ENCODE measurements at places on chromosomes 16 and 17.

GRCh38 chr16:23857881-23858269 lies 22.1 kb downstream of the PRKCB start:
- no peak for DNase-seq

DNA sequence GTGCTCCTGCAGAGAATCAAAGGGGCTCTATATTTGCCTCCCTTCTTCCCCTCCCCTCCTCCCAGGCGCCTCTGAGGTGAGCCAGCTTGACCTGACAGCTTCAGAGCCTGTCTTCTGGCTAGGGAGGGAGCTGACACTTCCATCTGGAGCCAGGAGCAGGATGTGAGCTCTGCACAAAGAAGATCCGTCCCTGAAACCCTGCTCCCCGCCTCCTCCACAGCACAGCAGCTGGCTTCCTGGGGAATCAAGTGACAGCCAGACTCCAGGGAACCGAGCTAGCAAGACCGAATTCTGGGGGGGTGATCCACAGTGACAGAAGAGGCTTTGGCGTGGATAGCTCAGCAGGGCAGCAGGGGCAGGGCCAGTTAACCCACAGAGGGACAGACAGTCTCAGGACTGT lies 37.2 kb downstream of the CCDC182 start:
- no peak for DNase-seq

DNA sequence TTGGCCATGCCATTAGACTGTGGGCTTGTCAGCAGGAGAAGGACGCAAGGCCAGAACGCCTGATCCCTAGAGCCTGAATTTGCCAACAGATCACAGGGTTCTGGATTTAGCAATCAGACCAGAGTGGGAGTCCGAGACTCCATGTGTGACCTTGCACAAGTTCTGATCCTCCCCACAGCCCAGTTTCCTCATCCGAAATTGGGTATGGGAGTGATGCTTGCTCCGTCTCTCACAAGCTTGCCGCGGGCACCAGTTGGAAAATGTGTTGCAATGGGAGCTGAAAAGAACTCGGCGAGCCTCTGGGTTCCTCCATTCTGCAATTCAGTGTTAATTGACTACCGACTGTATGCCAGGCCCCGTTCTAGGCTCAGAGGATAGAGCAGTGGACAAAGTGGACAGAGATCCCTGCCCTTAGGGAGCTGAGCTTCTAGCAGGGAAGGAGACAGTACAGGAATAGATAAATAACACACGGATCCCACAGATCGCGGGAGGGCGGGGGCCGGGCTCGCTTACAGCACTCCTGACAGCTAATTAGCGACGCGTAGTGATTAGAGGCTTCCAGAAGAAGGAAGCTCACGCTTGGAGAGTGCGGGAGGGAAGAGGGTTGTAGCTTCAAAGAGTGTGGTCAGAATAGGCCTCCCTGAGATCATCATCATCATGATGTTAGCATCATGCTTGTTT lies 150.4 kb upstream of the CIBAR2 start:
- DNase-seq, result no peak

GRCh38 chr16:30830072-30830417 lies 43.0 kb upstream of the ZNF629 start:
- no peak for DNase-seq

DNA sequence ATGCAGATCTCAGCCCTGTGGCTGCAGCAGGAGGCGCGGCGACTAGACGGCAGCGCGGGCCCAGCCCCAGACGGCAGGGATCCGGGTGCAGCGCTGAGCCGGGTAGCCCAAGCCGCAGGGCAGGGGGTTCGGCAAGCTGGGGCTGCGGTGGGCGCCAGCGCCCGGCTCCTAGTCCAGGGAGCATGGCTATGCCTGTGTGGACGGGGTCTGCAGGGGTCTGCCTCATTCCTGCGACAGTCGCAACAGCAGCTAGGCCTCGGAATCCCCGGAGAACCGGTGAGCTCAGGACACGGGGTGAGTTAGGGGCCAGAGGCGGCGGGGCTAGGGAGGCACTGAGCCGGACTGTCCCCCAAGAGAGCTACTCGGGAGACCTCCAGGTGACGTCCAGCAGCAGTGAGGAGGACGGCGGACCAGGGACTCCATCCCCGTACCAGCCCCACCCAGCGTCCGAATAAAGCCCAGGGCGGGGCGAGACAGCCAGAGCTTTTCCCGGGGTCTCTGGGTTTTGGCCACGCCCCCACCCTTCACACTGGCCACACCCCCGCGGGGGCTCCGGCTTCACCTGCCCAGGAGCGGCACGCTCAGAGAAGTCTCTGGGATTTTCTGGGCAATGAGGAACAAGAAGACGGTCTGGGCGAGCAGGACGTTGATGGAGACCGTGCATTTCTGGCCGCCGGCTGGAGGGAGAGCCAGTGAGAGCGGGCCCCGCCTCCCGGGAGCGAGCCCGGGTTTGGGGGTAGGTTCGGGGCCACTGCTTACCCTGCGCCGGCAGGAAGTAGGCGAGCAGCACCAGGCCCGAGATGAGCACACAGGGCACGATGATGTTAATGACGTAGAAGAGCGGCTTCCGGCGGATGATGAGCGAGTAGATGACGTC lies 1.1 kb downstream of the C17orf107 start:
- peak; percentile 63 for DNase-seq

DNA sequence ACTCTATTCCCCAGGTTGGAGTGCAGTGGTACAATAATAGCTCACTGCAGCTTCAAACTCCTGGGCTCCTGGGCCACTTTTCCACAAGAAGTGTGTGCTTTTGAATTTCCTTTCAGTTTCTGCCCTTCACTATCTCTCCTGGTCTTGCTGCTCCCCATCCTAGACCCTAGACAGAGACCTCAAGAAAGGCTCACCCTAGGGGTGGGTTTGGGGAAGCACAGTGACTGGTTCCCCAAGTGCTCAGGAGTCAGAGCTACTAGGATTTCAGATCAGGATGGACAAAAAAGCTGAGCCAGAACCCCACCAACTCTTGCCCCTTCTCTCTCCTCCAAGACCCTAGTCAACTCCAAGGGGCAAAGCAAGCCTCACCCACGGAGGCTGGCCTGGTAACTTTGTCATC lies 1.6 kb upstream of the SEBOX start:
- no peak for DNase-seq

DNA sequence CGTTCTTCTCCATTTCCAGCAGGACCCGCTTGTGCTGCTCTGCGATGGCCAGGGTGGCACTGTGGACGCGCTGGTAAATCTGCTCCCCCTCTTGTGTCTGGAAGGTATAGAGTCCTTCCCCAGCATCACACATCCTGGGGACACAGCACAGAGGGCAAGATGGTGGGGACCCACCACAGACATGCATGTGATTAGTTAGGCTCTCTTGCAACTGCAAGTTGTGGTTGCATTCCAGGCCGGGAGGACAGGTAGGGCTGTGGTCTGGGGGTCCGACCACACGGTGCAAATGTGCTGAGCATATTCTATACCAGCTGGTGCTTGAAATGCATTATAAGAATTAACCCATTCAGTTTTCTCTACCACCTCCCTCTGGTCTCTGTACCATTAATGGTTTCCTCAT lies 11.4 kb downstream of the POLR2C start:
- no peak for DNase-seq

- DNase-seq, result peak; percentile 18
Measured at GRCh38 chr17:81365148-81365600, 30.1 kb upstream of the BAHCC1 start.

DNA sequence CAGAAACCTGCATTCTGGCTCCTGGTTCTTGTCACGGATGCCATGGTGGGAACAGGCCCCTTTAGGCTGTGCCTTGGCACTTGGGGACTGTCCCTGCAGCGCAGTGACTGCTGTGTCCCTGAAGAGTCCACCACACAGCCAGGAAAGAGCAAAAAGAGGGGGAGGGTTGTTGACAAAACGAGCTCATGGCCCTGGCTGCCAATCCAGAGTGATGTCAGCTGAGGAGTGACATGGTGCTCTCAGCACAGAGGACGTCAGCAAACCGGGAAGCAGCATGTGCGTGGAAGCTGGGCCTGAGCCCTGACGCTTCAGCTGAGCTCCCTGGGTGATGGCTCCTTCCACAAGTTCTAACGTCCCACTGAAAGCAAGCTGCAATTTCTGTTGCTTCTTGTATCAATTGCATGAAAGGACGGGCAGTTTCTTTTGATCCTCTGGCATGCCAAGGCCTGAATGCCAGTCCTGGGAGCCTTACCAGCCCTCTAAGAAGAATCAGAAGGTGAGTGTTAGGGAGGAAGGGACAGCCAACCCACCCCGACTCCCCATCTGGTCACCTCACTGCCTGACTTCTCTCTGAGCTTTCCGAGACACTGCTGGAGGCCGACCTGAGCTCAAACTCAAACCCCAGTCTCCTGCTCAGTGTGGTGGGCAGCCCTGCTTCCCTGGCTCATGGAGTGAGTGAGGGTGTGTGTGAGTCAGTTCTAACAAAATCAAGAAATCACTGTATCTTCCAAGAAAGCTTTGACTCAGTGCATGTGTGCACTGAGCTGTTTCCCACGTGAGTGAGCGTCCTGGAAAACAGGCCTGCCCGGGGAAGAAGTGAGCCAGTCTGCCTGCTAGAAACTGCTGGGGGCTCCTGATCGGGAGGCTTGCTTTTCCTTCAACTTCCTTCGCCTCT lies 14.7 kb upstream of the WNT3 start:
- DNase-seq, result no peak

- no peak for DNase-seq
Measured at GRCh38 chr16:77207030-77207429, 7.8 kb downstream of the SYCE1L start.

- no peak for DNase-seq
Measured at GRCh38 chr16:49189286-49189685, 92.4 kb downstream of the CBLN1 start.

GRCh38 chr17:78664476-78665386 lies 87.5 kb upstream of the DNAH17 start:
- no peak for DNase-seq

DNA sequence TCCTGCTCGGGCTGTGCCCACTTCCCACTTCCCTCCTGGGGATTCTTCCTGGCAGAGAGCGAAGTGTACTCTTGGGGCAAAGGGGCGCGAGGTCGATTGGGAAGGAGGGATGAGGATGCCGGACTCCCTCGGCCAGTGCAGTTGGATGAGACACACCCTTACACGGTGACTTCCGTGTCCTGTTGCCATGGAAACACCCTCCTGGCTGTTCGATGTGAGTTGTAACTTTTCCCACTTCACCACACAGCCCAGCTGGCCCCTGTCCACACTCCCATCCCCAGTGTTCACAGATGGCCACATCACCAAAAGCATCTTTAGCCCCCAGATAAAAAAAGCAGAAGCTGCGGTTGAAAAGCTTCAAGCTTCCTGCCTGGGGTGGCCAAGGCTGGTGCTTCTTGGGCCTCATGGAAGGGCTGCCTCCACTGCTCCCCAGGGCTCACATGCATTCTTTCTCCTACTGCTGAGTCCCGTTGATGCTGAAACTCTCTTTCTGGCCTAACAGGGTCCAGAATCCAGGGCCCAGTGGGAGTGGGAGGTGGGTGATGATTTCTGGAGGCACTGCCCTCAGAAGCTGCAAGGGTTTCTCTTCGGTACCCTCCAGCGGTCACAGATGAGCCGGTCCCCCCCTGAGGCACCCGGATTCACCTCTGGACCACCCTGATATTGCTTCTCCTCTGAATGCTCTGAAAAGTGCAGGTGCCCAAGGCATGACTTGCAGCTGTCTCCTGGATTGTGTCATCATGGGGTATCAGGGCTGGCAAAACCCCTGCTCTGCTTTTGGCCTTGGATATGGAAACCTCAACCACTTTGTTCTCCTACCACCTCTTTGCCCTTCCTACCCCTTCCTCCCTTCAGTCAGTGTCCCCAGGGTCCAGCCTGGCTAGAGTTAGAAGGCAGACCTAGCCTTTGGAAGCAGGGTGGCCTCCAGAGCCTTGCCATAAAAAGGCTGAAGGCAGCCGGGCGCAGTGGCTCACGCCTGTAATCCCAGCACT lies 2.2 kb upstream of the TRAF4 start:
- DNase-seq, result no peak

GRCh38 chr17:55540414-55541091 lies 29.3 kb upstream of the SMIM36 start:
- DNase-seq, result no peak

GRCh38 chr16:85675251-85675874 lies 13.4 kb downstream of the GINS2 start:
- no peak for DNase-seq

DNA sequence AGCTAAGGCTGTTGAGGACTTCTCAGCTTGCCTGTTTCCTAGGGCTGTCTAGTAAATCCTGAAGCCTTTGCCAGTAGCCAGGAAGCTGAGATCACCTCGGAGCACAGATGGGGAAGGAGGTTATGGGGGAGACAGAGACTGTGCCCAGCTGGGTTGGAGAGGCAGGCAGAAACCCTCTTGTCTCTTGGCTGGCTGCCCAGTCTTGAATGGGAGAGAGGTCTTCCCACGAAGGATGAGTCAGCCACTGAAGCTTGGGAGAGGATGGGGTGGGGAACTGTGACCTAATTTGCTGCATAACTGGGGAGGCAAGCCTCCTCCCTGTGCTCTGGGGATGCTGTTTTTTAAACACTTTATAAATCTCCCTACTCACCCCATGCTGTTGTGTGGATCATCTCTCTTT lies 69.8 kb downstream of the SHISA9 start:
- no peak for DNase-seq

Measured in CD4-positive, alpha-beta T cell treated with Interleukin-6 for 4 hours (primary cell).